Lower lobe of right lung (tissue), 2 donors: ENCODE measurements at places on chromosomes 3 and 15.
A peak's percentile ranks its signal among the peaks of the same experiment; 100 is the strongest.

- DNase-seq, result no peak
These were observed 336.6 kb upstream of the SLCO3A1 start for GRCh38 chr15:91516866-91517265.

DNA sequence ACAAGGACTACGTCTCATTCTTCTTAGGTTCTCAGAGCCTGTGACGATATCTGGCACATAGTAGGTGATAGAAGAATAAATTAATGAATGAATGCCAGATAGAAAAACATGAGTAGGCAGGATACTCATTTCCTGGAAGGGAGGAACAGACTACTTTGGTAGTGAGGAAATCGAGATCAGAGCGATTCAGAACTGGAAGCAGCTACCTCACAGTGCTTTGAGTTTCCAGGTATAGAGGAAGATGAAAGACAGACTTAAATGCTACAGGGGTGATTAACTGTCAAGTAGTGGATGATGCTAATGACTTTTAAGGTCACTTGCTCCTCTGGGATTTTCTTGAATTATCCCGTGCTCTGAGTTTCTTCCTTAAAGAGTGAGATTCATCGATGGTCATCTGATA is 951.5 kb upstream of the CFAP20DC start:
- DNase-seq, result no peak

- DNase-seq, result no peak
These were observed 29.6 kb downstream of the AAGAB start for GRCh38 chr15:67224889-67225288.

DNA sequence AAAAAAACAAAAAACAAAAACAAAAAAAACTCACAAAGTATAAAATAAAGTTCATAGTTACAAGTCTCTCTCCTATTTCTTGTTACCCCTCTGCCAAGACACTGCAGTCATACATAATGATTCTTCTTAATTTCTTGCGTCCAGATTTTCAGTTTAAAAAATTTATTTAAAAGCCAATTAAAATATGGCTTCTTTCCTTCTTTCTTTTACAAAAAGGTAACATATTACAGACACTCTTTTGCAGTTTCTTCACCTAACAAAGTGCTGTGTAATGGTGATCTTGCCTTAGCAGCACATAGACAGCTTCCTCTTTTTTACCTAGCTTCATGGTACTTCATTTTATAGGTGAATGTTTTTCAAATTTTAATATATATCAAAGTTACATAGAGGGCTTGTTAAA is 136.1 kb upstream of the SGO1 start:
- no peak for DNase-seq

DNA sequence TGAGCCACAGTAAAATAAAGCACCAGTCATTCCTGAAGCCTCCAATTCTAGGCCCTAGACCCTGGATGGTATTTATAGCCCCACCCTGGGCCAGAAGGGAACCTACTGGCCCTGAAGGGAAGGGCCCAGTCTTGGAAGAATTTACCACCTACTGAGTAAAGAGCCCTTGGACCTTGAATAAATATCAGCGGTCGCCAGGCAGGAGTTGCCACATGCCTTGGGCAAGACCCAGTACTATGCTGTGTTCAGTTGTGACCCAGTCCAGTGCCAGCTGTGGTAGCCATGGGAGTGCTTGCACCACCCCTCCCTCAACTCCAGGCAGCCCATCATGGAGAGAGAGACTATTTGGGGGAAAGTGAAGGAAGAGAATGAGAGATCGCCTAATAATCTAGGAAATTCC is 27.0 kb downstream of the NCBP2 start:
- no peak for DNase-seq

DNA sequence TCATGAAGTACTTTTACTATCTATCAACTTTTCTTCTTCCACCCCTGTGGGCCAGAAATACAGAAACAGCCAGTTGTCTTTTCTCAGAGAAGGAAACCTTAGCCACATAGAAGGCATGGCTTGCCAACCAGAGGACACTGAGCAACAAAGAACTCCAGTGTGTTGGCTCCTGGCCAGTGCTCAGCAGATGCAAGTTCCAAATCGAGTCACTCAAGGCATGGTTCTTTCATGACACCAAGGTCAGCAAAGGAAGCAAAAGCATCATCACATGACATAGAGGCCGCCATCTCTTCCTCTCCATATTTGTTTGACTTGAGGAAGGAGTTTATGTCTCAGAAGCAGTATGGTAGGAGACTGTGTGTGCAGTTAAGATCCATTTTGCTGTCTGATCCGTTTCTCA is 92.2 kb downstream of the MYLK start:
- DNase-seq, result no peak

GRCh38 chr3:120275618-120276017 is 9.4 kb downstream of the GPR156 start:
- DNase-seq, result no peak

DNA sequence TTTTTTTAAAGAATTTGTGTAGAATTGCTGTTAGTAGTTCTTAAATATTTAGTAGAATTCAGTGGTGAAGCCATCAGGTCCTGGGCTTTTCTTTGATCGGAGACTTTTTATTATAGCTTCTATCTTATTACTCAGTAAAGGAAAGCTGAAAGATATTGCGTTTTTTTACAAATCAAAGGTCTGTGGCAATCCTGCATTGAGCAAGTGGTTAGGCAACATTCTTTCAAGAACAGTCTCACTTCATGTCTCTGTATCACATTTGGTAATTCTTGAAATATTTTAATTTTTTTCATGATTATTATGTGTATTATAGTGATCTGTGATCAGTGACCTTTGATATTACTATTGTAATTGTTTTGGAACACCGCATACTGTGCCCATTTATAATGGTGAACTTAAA is 140.8 kb downstream of the UNC13C start:
- no peak for DNase-seq

DNA sequence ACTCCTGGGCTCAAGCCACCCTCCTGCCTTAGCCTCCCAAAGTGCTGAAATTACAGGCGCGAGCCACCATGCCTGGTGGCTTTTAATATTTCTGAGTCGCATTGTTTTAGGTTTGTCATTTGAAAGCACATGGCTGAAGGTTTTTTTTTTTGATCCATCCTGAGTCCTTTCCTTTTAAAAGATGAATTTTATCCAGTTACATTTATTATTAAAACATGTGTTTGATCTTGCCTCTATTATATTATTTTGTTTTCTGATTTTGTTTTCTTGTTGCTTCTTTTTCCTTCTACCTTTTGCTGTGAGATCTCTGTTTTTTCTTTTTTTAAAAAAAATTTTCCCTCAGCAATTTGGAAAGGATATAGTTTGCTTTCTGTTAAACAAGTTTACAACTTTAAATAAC is 76.4 kb downstream of the SCN5A start:
- DNase-seq, result no peak

- DNase-seq, result no peak
These were observed 1042.8 kb upstream of the NR2F2 start for GRCh38 chr15:95287720-95288103.

- DNase-seq, result no peak
These were observed 4.9 kb upstream of the FAM131A start for GRCh38 chr3:184332370-184333090.

GRCh38 chr3:121681792-121682191 is 21.1 kb upstream of the HCLS1 start:
- no peak for DNase-seq

DNA sequence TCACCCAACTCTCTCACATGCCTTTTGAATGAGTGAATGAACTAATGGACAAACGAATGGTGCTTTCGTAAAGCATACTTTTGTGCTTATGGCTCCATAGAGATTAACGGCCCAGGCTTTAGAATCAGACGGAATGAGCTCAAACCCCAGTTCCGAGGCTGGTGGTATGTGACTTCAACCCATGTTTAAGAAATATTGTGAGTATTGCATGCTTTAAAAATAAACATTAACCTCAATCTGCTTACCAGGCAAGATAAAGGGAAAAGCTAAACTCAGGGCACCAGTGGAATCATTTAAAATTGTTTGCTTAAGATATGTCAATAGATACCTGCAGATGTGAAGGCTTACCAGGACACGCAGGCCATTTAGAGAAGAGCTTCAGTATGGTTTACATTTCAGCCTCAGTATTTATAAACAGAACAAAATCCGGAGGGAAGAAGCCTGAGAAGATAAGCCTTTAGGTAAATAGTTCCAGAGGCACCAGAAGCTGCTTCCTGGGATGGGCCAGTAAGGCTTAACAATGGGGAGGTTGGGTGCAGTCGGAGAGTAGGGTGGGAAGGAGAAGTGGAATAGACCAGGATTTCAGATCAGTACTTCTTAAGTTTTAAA is 186.4 kb downstream of the ADAMTS9 start:
- DNase-seq, result no peak

DNA sequence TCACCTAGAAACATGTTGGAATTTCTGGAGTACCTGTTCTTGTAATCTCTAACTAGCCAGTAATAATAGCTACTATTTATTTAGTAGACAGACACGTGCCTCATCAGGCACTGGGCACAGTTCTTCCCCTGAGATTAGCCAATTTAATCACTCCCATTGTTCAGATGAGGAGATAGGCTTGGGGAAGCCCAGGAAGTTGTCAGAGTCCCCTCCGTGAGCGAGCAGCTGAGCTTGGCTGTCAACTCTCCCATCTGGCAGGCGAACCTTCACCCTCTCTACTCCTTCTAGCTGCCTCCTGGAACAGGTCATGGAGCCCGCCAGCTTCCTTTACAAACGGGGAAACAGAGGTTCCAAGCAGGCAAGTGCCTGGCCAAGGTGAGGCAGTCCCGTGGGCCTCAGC is 31.1 kb upstream of the FGD5 start:
- DNase-seq, result no peak

- DNase-seq, result no peak
These were observed 432.2 kb downstream of the TUSC7 start for GRCh38 chr3:117141812-117142211.

DNA sequence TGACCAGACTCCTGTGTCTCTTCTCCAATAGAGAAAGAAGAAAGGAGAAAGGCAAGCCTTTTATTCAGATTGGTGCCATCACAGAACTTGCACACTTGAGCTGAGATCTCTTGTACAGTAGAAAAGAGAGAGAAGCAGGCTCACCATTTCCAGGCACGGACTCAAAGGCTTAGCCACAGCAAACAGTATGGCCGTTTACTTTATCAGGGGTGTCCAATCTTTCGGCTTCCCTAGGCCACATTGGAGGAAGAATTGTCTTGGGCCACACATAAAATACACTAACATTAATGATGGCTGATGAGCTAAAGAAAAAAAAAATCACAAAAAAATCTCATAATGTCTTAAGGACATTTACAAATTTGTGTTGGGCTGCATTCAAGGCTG is 5.0 kb downstream of the IFT80 start:
- no peak for DNase-seq

DNA sequence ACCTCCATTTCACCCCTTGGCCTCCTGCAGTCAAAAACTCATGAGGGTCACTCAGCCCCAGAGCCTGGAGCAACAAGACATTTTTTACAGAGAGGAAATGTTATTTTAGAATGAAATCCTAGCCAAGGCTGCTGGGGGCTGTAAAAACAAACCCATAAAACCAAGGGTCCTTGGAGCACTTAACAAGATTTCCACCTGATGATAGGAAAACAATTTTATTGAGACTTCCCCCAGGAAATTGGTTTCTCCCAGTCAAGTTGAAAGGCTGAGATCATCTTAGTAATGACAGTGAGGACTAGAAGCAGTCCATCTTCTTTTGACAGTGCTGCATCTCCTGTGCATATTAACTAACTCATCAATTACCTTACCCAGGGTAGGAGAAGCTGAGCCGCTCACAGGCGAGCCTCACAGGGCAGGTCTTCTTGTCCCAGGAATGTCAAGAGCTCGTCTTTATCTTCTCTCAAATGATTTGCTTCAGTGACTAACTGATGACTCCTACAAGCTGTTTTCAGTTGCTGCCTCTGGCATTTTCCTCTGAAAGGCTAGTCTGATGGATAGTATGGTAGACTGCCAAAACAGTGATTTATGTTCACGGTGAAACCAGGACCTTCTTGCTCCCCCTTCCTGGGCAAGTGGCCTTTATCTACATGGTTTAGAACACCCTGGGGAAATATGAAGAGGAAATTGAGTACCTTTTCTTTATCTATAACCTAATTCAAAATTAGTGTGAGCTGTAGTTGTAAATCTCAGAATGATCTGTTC is 34.6 kb upstream of the AEN start:
- no peak for DNase-seq

DNA sequence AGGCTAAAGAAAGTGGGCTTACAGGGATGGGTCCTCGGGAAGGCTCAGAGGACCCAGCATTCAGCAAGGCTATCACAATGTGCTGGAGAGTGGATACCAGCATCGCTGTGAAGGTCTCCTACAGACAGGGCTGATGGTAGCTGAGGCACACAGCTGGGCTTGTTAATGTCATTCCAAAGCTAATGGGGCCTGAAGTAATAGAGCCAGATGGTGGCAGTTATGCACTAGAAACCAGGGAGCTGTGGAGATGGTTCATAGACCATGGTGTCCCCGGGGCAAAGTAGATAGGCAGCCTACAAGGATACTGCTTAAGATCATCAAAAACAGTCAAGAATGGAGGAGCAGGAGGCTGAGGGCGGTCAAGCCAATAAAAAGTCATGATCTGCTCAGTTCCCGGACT is 24.8 kb upstream of the BOC start:
- no peak for DNase-seq

- no peak for DNase-seq
These were observed 251.0 kb upstream of the P2RY1 start for GRCh38 chr3:152583963-152584362.

GRCh38 chr3:39343760-39344159 is 14.3 kb downstream of the CCR8 start:
- DNase-seq, result no peak

DNA sequence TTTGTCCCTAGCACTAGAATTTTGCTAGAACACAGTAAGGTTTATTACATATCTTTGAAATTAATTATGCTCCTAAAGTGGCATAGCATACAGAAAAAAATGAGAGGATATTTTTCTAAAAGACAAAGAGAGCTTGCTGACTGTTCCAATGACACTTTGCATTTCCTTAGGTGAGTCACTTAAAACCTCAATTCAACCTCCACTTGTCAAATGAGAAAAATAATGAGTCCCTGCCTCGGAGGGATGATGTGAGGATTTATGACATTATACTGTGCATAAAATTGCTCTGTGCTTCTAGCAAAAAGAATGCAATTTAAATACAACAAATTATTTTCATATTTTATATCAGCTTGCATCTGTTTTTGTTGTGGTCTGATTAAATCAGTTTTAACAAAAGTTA is 1417.0 kb upstream of the ALCAM start:
- DNase-seq, result no peak

- peak; percentile 78 for DNase-seq
These were observed 133.1 kb downstream of the SMAD6 start for GRCh38 chr15:66834881-66835878.

- DNase-seq, result no peak
These were observed 8.5 kb downstream of the AMOTL2 start for GRCh38 chr3:134365766-134366065.

- no peak for DNase-seq
These were observed 149.1 kb upstream of the CD96 start for GRCh38 chr3:111392894-111393398.

- no peak for DNase-seq
These were observed 27.1 kb downstream of the TBC1D2B start for GRCh38 chr15:78050441-78050809.
